ENCODE measurements at places on chromosomes 16 and 17. TPM values are rescaled to one million over a fixed set of nuclear protein-coding genes. Genes with fewer than 3 reads are reported as not detected.

GRCh38 chr17:74235911-74236371 is 22.6 kb downstream of the TTYH2 start:
- no peaks in the 10 kb centered on the region for H3K36me3 ChIP-seq
- no peak overlapping the region for H3K4me3 ChIP-seq
- H3K27me3 ChIP-seq: no peaks in the 10 kb centered on the region

GRCh38 chr17:3512505-3513171 is 36.8 kb downstream of the ASPA start:
- H3K27me3 ChIP-seq: no peaks in the 10 kb centered on the region
- no peaks in the 10 kb centered on the region for H3K36me3 ChIP-seq
- no peak overlapping the region for H3K4me3 ChIP-seq
- DNase-seq: no peak
- no peaks in the 10 kb centered on the region for H3K4me1 ChIP-seq
- no peak overlapping the region for H3K27ac ChIP-seq

GRCh38 chr17:72403713-72404209 is 282.9 kb downstream of the SOX9 start:
- H3K4me3 ChIP-seq: no peak overlapping the region
- no peak overlapping the region for H3K27ac ChIP-seq
- no peaks in the 10 kb centered on the region for H3K36me3 ChIP-seq
- no peak for DNase-seq
- no peaks in the 10 kb centered on the region for H3K27me3 ChIP-seq

GRCh38 chr17:71522383-71522782 is 598.4 kb upstream of the SOX9 start:
- H3K27ac ChIP-seq: no peak overlapping the region
- no peak overlapping the region for H3K4me3 ChIP-seq
- no peaks in the 10 kb centered on the region for H3K36me3 ChIP-seq

DNA sequence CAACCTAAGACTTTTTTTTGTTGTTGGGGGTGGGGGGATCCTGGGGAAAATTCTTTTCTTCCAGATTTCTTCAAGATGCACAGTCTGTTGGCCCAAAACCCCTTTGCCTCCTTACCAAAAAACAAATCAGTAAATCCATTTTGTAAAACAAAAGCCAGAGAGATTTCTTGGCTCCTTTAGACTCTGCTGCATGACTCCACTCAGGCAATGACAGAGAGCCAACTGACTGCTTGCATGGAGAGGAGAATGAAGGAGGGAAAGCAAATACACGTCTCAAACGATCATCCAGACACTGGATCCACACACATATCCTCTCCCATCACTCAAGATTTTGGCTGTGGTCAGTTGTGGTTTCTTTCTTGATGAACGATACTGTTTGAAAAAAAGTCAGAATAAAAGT is 13.8 kb downstream of the COPRS start:
- no peak overlapping the region for H3K27ac ChIP-seq
- H3K4me3 ChIP-seq: no peak overlapping the region
- H3K36me3 ChIP-seq: no peaks in the 10 kb centered on the region

DNA sequence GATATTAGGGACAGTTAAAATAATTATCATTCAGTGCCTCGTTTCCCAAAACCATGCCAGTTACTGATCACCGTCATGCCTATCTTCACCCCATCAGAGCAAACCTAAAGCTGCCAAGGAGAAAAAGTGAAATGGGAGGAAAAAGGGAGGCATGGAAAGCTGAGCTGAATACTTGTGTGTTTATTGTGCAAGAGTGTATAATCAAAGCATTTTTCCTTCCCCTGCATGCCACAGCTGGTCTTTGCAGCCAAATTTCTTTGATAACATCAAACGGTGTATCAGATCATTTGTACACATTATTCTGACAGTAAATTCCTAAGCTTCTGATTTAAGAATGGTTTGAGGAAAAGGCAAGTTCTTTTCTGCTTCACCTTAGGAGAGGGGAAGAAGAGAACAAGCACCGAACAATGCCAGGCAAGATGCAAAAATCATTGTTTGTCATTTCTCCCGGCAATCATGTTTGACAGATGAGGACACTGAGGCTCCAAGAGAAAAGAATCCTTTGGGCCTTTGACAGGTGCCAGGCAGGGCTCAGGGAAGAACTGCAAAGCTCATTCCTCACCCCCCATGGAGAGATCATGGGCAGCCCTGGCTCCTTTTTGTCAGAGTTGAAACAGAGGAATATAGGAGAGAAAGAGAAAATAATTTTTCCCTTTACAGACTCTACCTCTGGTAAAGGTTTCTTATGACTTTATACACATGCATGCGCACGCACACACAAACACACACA is 51.4 kb upstream of the ARHGAP44 start:
- no peaks in the 10 kb centered on the region for H3K36me3 ChIP-seq
- H3K4me1 ChIP-seq: no peaks in the 10 kb centered on the region
- DNase-seq: no peak
- no peak overlapping the region for H3K27ac ChIP-seq
- H3K27me3 ChIP-seq: peaks cover 18% of the 10 kb centered on the region

DNA sequence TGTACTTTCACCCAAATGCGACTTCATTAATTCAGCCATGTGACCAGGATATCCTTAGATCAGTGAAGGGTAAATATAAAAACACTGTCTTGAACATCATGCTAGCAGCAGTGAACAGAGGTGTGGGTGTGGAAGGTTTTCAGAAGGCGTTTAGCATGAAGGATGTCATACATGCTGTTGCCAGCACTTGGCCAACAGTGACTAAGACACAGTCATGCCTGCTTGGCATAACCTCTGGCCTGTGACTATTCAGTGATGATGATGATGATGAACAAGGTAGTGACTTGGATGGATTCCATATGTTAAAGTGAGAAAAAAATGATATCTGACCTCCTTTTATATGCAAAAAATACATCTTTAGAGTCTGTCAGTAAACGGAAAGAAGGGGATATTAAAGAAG is 97.9 kb downstream of the MAP2K4 start:
- H3K27ac ChIP-seq: no peak overlapping the region
- DNase-seq: no peak
- no peaks in the 10 kb centered on the region for H3K27me3 ChIP-seq
- no peak overlapping the region for H3K4me3 ChIP-seq

Gene GSDMA
- total RNA-seq: not detected

- peaks cover 8% of the 10 kb centered on the region for H3K4me1 ChIP-seq
- no peak overlapping the region for H3K27ac ChIP-seq
- H3K4me3 ChIP-seq: no peak overlapping the region
- H3K36me3 ChIP-seq: no peaks in the 10 kb centered on the region
- DNase-seq: no peak
- H3K27me3 ChIP-seq: no peaks in the 10 kb centered on the region
Measured at GRCh38 chr16:65809627-65810026, 556.9 kb upstream of the CDH5 start.

Gene KCNH6
- total RNA-seq: not detected

DNA sequence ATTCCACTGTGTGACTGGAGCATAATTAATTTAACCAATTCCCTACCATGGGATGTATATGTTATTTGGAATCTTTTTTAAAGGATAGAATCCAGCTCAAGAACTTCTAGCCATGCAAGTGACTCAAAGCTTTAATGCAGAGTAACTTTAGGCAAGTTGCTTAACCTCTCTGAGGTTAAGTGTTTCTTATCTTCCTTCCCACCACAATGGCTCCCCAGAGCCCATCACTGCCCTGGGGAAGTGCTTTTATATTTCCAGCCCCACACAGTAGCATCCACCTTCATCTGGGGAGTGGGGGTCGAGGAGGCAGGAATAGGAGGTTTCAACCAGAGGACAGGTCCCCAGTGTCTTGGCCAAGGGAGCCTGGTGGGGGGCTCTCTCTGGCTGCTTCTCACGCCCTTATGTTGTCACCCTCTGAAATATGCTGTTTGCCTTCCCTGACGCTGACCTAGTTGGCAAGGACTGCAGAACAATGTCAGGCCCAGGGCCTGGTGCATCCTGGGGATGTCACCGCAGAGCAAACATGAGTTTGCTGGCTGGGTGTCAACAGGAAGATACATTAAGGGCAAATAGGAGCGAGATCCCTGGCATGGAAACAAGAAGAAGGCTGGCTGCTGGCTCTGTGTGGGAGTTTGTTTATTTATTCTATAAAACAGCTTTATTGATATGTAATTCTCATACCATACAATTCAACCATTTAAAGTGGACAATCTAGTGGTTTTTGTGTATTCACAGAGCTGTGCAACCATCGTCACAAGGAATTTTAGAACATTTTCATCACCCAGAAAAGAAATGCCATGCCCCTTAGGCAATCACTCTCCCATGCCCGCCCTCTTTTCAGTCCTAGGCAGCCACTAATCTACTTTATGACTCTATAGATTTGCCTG is 46.6 kb upstream of the WSB1 start:
- H3K36me3 ChIP-seq: no peaks in the 10 kb centered on the region
- H3K4me1 ChIP-seq: peaks cover 19% of the 10 kb centered on the region
- no peak overlapping the region for H3K27ac ChIP-seq
- no peaks in the 10 kb centered on the region for H3K27me3 ChIP-seq
- no peak overlapping the region for H3K4me3 ChIP-seq

- no peaks in the 10 kb centered on the region for H3K36me3 ChIP-seq
- no peak overlapping the region for H3K27ac ChIP-seq
- no peak overlapping the region for H3K4me3 ChIP-seq
- H3K27me3 ChIP-seq: no peaks in the 10 kb centered on the region
- no peaks in the 10 kb centered on the region for H3K4me1 ChIP-seq
- DNase-seq: no peak
Measured at GRCh38 chr17:39937447-39937846, 9.9 kb downstream of the LRRC3C start.

- no peak overlapping the region for H3K4me3 ChIP-seq
- H3K4me1 ChIP-seq: no peaks in the 10 kb centered on the region
- H3K27ac ChIP-seq: no peak overlapping the region
- H3K27me3 ChIP-seq: no peaks in the 10 kb centered on the region
- H3K36me3 ChIP-seq: no peaks in the 10 kb centered on the region
Measured at GRCh38 chr17:80018917-80019651, 16.6 kb downstream of the TBC1D16 start.

DNA sequence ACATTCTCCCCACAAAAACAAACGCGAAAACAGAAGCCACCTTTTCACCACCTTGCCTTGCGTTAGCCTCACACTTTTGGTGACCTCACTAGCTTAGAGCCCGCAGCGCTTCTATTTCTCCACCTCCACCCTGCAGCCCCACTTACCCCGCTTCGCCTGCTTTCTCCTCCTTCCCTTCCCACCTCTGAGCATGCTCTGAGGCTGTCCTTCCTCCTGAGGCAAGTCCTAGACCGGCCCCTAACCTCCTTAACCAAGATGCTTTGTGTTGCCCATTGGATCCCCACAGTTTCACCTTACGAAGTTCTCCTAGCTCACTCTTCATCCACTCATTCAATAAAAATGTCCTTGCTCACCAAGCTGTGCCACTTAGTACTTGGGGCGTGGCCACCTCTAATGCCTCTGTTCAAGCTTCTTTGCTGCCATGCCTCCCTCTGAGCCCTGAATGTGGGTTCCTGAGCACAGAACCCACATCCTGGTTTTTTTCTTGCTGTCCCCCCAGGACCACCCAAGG is 1.3 kb downstream of the GNGT2 start:
- H3K27me3 ChIP-seq: no peaks in the 10 kb centered on the region
- H3K4me1 ChIP-seq: peaks cover 27% of the 10 kb centered on the region
- H3K4me3 ChIP-seq: no peak overlapping the region
- DNase-seq: no peak
- peak overlapping the region; percentile 76 for H3K27ac ChIP-seq
- no peaks in the 10 kb centered on the region for H3K36me3 ChIP-seq

GRCh38 chr17:16040710-16041251 is 41.2 kb downstream of the TTC19 start:
- H3K27ac ChIP-seq: no peak overlapping the region
- no peaks in the 10 kb centered on the region for H3K4me1 ChIP-seq
- no peak overlapping the region for H3K4me3 ChIP-seq
- H3K27me3 ChIP-seq: no peaks in the 10 kb centered on the region

Gene ARL4D
- 5.5 TPM for total RNA-seq

DNA sequence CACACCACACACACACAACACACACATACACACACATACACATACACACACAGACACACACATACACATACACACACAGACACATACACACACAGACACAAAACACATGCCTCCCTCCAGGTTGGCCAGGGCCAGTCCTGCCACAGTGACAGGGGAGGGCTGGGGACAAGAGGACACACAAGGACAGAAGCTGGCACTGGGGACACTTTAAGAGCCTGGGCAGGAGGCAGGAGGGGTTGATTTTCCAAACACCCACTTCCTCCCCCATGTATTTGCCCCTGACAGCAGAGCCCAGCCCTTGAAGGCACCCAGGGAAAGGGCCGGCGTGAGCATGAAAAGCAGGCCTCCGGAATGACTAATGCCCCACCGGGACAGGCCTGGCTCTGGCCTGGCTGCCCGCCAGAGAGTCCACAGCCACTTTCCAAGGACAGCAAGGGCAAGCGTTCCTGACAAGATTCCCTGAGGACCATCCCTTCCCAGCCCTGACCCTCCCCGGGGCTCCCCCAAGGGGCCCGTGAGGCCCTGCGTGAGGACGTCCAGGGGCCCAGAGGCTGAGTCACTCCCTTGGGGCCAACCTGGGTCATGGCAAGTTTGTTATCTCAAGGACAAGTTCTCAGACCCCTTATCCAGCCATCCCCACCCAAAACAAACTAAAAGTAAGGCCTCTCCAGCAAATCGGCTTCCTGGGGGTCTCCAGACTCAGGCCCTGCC is 235.6 kb downstream of the ZNF423 start:
- H3K4me3 ChIP-seq: no peak overlapping the region
- H3K27me3 ChIP-seq: no peaks in the 10 kb centered on the region
- DNase-seq: peak; percentile 24
- peaks cover 18% of the 10 kb centered on the region for H3K4me1 ChIP-seq

GRCh38 chr16:74607962-74608356 is 1.0 kb upstream of the GLG1 start:
- peak overlapping the region; percentile 85 for H3K4me3 ChIP-seq
- peaks cover 7% of the 10 kb centered on the region for H3K4me1 ChIP-seq
- no peaks in the 10 kb centered on the region for H3K27me3 ChIP-seq

Gene TNK1
- 0.90 TPM for total RNA-seq

GRCh38 chr17:32519228-32520103 is 32.7 kb downstream of the CDK5R1 start:
- H3K27ac ChIP-seq: no peak overlapping the region
- H3K4me1 ChIP-seq: peaks cover 7% of the 10 kb centered on the region
- DNase-seq: peak; percentile 56
- H3K36me3 ChIP-seq: no peaks in the 10 kb centered on the region
- no peaks in the 10 kb centered on the region for H3K27me3 ChIP-seq
- peak overlapping the region; percentile 37 for H3K4me3 ChIP-seq

Gene SLC38A8
- total RNA-seq: not detected

GRCh38 chr16:79011282-79011681 is 589.3 kb downstream of the MAF start:
- H3K27ac ChIP-seq: no peak overlapping the region
- no peak for DNase-seq
- H3K36me3 ChIP-seq: no peaks in the 10 kb centered on the region
- no peak overlapping the region for H3K4me3 ChIP-seq

- no peaks in the 10 kb centered on the region for H3K4me1 ChIP-seq
- DNase-seq: no peak
- H3K36me3 ChIP-seq: no peaks in the 10 kb centered on the region
Measured at GRCh38 chr16:87092958-87093357, 224.2 kb downstream of the C16orf95 start.
